ENCODE measurements at places on chromosomes 2 and 18. TPM values are rescaled to one million over a fixed set of nuclear protein-coding genes. Genes with fewer than 3 reads are reported as not detected.

CPO gene
- polyA plus RNA-seq: 1.6 TPM

ALPG gene
- not detected for polyA plus RNA-seq

- no peak overlapping the region for H3K27ac ChIP-seq
- peak; percentile 66 for DNase-seq
- H3K36me3 ChIP-seq: no peaks in the 10 kb centered on the region
- no peaks in the 10 kb centered on the region for H3K4me1 ChIP-seq
Measured at GRCh38 chr18:58788971-58789875, 75.5 kb upstream of the ZNF532 start.

GRCh38 chr2:102266204-102266603, 45.2 kb upstream of the IL1RL1 start:
- no peaks in the 10 kb centered on the region for H3K4me1 ChIP-seq
- no peaks in the 10 kb centered on the region for H3K36me3 ChIP-seq
- no peak overlapping the region for H3K4me3 ChIP-seq
- H3K27ac ChIP-seq: no peak overlapping the region

RAX gene
- not detected for polyA plus RNA-seq

DNA sequence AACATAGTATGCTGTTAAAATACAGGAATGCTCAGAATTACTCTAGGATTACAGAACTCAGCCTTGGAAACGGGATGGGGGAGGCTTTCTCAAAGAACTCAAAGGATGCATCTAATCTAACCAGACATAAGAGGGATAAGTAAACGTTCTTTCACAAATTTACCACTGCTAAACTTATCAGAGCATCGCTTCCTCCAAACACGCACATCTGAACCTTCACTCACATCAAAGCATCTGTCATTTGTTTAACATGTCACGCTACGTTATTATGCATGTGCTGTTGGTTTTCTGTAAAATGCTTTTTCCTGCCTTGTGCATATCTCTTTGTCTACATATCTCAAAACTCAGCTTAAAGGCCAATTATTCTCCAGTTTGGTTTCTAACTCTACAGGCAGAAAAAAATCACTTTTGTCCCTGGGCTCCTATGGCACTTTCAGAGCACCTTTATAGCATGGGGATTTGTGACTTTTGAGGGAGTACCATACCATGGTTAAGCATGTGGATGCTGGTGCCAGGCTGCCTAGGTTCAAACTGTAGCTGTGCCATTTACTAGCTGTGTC, 106.7 kb upstream of the FSHR start:
- no peak overlapping the region for H3K27ac ChIP-seq
- no peak overlapping the region for H3K4me3 ChIP-seq
- no peak for DNase-seq
- H3K4me1 ChIP-seq: no peaks in the 10 kb centered on the region
- H3K27me3 ChIP-seq: no peaks in the 10 kb centered on the region
- no peaks in the 10 kb centered on the region for H3K36me3 ChIP-seq

All from adrenal gland (tissue), 19 donors.